ENCODE measurements at places on chromosomes 2 and 18.

- DNase-seq = no peak
Measured at GRCh38 chr2:111522231-111522768, 361.7 kb downstream of the ANAPC1 start.

DNA sequence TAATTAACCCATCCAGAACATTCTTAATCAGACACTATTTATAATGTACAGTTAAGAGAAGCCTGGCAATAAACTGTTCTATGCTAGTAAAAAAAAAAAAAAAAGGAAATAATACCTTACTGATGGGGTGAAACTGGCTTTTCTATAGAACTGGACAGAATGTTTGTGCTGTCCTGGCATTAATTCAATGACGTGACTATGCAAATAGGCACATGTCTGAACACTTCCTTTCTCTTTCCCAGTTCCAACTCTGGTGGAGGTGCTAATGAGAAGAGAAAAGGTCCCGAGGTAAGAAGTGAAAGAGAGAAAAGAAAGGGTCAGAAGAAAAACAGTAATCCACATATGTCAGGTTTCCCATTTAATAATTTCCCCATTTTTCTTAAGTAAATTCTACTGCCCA lies 508.4 kb downstream of the ZEB2 start:
- DNase-seq = no peak

DNA sequence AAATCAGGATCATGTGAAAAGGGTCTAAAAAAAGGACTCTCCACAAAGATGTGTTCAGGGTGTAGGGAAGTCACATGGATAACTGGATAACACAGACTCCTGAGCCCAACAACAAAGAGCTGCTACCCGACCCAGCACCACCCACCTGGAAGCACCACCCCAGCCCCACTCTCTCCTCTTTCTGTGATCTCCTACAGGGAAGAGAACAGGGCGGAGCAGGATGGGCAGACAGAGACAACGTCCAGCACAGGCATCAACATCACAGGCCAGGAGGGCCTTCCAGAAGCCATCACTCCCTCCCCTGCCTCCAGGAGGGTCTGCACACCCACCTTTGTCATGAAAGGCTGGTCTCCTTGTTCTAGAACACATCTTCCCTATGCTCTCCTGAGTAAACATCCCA lies 1.3 kb upstream of the CIB4 start:
- no peak for DNase-seq

DNA sequence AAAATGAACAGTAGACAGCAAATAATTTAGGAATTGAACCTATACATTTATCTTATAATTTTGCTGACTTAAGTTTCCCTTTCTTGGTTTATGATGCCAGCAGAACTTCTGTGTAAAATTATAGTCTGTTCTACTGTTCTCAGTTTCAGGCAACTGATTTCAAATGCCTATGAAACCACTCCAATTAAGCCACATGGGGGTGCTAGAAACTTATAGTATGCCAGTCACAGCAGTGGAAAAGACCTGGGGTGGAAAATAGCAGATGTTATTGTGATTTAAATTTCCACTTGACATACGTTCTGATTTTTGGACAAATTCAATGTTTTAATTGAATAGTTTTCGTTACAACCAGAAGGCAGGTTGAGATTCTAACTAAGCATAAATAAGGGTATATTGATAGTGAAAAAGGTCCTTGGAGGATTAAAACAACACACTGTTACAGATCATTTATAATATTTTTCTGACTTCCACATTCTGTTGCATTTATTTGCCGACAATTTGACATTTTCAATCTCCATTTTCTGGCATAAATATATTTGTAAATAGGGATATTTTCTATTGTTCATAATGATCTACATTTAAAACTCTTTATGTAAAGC lies 61.4 kb downstream of the CPS1 start:
- no peak for DNase-seq

DNA sequence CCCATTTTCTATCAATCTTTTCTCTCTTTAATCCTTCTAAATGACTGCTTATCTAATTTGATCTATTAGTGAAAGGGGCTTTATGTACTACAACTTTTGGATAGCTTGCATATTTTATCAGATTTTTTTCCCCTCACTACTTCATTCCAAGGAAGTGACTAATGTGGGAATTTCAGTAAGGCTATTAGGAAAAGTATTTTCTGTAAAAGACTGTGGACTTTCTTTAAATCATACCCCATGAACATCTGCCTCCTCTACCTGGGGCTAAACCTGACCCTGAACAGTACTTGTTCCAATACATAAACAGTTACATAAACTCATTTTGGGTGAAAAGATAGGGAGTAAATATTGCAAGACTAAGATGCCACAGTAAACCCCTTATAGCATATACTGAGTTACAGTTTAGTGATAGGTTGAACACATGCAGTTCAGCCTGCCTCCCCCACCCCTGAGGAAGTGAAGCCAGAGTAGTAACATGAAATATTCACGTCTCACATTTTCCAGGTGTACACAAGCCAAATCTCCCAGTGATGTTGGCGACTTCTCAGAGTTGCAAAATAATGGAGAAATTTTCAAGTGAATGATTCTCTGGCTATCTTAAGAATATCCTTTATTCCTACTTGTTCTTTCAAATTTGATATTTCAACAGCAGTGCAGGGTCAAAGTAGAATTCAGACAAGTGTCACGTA lies 590.9 kb upstream of the ZEB2 start:
- no peak for DNase-seq

DNA sequence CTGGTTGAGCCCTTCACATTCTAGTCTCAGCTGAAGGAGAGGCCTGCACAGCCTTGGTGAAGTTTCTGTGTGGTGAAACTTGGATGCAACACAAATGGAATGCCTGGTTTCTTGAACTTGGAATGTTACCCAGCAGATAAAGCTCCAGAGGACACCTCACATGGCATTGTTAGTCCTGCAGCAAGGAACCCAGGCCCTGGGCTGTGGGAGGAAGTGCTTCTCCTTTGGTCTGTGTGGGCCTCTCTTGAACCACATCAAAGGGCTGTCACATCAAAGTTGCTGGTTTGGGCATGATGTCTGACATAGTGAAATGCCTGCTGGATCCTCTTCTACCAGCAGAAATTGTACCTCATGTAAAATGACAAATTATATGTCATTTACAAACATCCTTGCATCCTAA lies 198.5 kb downstream of the FHOD3 start:
- DNase-seq = no peak

DNA sequence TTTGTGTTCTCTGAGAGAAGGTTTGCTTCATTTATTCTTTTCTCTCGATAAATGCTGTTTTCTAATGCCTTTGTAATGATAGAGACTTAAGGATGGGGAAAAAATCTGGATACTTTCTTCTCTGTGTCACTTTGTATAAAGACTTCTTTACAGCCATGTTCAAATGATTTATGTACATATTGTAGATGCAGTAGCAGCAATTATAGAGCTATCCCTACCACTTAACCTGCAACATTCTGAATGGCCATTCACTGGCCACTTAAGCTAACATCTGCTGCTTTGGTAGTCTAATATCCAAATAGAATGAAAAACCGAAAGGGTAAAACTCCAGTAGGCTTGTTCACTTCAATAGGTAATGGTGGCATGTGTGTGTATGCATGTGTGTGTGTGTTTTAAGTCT lies 97.8 kb downstream of the CSRNP3 start:
- no peak for DNase-seq

Data from activated naive CD8-positive, alpha-beta T cell treated with anti-CD3 and anti-CD28 coated beads, Interleukin-2, amount 50 U/mL, for 24 hours (primary cell).